ENCODE measurements at places on chromosomes 4 and X.
A peak's percentile ranks its signal among the peaks of the same experiment; 100 is the strongest.

DNA sequence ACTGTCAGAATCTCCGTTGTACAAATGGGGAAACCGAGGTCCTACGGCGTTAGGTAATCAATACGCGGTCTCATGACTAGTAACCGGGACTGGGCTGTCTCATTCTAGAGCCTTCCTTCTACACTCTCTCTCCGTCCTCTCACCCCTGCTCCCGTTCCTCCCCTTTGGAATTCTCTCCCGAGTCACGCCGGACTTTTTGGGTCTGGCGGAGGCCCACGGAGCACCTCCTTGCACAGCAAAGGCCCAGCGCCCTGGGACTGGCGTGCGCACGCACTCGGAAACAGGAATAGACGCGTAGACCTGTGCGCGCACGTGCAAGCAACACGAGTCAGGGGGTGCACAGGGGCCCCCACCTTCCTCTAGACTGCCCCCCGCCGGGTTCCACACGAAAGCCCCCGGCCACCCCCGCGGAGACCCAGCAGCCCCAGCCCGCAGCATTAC lies 361 bp downstream of the QDPR start:
- peak; percentile 62 for DNase-seq

- no peak for DNase-seq
Observed at GRCh38 chrX:18983666-18984380, at the start of gene PHKA2. Gene PHKA2 (minus strand): TSS chrX:18984114. CDS start chrX:18983932, 182 bp downstream.

- no peak for DNase-seq
Observed at GRCh38 chr4:86892636-86892960, 376 bp upstream of the C4orf36 start.

GRCh38 chr4:105944540-105944939 lies 49.3 kb downstream of the NPNT start:
- DNase-seq = no peak

DNA sequence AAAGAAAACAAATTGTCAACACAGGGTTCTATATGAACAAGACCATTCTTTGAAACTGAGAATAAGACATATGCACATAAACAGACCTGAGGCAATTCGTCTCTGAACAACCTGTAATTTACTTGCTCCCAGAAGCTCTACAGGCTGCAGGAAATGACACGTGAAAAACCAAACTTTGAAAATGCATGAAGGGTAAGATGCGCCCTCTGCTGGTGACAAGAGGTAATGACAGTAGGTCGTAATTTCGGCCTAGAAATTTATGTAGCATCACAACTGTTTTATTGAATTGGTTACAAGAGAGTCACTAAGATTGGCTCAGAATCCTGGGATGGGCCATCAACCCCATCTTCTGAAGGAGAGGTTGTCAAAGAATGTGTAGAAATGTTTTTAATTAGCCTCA lies 276.5 kb downstream of the PPP4R3C start:
- no peak for DNase-seq

GRCh38 chrX:4663085-4663484 lies 949.6 kb upstream of the PRKX start:
- DNase-seq = no peak

GRCh38 chrX:23292988-23293651 lies 41.5 kb upstream of the PTCHD1 start:
- DNase-seq = no peak

Measured in RWPE2 (cell line).